ENCODE measurements at places on chromosomes 13 and 19.

DNA sequence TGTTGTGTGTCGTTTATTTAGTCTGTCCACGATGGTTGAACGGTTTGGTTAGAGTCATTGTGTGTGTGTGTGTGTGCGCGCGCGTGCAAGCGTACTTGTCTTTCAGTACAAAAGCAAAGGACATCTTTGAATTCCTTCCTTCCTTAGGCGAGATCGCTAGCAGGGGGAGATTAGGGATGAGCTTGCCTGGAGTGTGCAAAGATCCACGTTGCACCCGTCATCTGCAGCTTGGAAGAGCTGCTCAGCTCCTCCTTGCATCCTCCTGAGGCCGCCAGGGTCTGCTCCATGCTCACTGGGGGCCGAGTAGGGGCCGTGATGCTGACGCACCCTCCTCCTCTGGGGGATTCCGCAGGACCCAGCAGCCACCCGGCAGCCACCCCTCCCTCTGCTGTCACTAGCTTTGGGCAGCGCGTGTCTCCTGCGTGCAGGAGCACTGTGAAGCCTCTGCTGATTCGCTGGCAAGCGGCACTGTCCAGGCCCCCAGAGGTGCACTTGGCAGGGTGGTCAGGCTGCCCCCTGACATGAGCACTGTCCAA, 137.3 kb downstream of the KDM4B start:
- no peak for DNase-seq

- peak; percentile 50 for DNase-seq
These were observed 4.0 kb downstream of the TPGS1 start for GRCh38 chr19:511101-511851.

- no peak for DNase-seq
These were observed 367.6 kb upstream of the TSHZ3 start for GRCh38 chr19:31716826-31717225.

GRCh38 chr13:67235265-67235664, 5.1 kb upstream of the PCDH9 start:
- DNase-seq, result no peak

DNA sequence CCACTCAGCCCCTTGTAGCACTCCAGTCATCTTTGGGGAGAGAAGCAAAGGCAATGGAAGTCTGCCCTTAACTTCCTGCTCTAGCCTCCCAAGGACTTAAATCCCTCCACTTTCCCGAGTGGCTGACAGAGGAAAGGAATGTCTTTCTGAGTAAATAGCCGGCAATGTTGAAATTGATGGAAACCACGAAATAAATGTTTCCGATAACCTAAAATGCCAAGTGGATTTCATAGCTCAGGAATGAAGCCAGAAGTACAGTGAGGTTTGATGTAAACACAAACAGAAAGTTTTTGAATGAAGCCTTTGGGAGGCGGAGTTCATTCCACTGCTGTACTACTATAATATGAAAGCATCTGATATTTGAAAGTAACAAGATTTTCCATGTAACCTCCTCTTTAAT, 14.0 kb upstream of the TBC1D4 start:
- peak; percentile 94 for DNase-seq

GRCh38 chr13:42680748-42681147, 100.6 kb upstream of the FAM216B start:
- DNase-seq, result no peak

GRCh38 chr13:60355056-60355455, 42.0 kb upstream of the TDRD3 start:
- no peak for DNase-seq
